Osteocyte (in vitro differentiated cells): ENCODE measurements at places on chromosomes 4 and X. TPM values are rescaled to one million over a fixed set of nuclear protein-coding genes. Genes with fewer than 3 reads are reported as not detected.
A peak's percentile ranks its signal among the peaks of the same experiment; 100 is the strongest.

GRCh38 chr4:52574036-52574435, 85.1 kb downstream of the USP46 start:
- no peak overlapping the region for H3K27ac ChIP-seq
- no peak for DNase-seq
- no peaks in the 10 kb centered on the region for H3K27me3 ChIP-seq
- no peak overlapping the region for H3K4me3 ChIP-seq

- H3K27me3 ChIP-seq, result peaks cover 6% of the 10 kb centered on the region
- H3K36me3 ChIP-seq, result peaks cover 6% of the 10 kb centered on the region
- peaks cover 12% of the 10 kb centered on the region for H3K4me1 ChIP-seq
- no peak overlapping the region for H3K4me3 ChIP-seq
- H3K27ac ChIP-seq, result no peak overlapping the region
- DNase-seq, result no peak
These were observed 238.1 kb downstream of the INPP4B start for GRCh38 chr4:142607976-142608375.

- DNase-seq, result peak; percentile 49
- H3K27ac ChIP-seq, result no peak overlapping the region
- H3K27me3 ChIP-seq, result no peaks in the 10 kb centered on the region
- H3K4me1 ChIP-seq, result no peaks in the 10 kb centered on the region
- peaks cover 22% of the 10 kb centered on the region for H3K36me3 ChIP-seq
These were observed 245.0 kb downstream of the EVC2 start for GRCh38 chr4:5463361-5463760.

Gene MGARP
- total RNA-seq, result 5.1 and 5.2 TPM in 2 replicates

DNA sequence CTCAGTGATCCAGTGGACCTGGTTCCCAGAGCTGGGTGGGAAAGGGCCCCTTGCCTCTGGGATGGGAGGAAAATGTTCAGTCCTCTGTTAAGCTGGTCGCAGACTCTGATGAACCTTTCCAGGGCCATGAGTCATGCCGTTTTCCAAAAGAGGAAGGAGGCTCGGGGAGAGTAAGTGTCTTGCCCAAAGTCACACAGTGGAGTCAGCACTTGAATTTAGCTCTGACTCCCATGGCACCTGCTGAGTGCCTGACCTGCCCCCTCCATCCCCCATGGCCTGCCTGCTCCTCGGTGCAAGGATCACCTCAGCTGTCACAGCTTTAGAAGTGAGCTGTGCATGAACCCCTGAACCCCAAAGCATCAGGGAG, 14.0 kb upstream of the KIAA0232 start:
- no peaks in the 10 kb centered on the region for H3K36me3 ChIP-seq
- peaks cover 38% of the 10 kb centered on the region for H3K4me1 ChIP-seq
- H3K27me3 ChIP-seq, result peaks cover 10% of the 10 kb centered on the region
- no peak overlapping the region for H3K4me3 ChIP-seq
- DNase-seq, result no peak
- peak overlapping the region; percentile 47 for H3K27ac ChIP-seq

DNA sequence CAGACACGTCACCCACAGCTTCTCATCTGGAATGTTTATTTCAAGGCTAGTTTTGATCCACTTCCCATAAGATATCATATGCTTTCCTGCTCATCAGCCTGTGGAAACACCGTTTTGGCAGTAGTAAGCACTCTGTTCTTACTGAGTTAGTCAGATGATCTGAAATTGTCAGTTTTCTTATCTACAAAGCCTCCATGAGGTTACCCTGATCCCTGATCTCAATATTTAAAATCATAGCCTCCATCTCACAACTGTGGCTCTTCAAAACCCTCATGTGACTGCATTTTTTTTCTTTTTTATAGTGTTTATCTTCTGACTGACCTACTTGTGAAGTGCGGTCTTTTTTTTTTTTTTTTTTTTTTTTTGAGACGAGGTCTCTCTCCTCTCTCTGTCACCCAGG, 22.7 kb downstream of the BST1 start:
- H3K4me3 ChIP-seq, result no peak overlapping the region
- H3K36me3 ChIP-seq, result no peaks in the 10 kb centered on the region
- no peak for DNase-seq
- H3K27me3 ChIP-seq, result no peaks in the 10 kb centered on the region

DNA sequence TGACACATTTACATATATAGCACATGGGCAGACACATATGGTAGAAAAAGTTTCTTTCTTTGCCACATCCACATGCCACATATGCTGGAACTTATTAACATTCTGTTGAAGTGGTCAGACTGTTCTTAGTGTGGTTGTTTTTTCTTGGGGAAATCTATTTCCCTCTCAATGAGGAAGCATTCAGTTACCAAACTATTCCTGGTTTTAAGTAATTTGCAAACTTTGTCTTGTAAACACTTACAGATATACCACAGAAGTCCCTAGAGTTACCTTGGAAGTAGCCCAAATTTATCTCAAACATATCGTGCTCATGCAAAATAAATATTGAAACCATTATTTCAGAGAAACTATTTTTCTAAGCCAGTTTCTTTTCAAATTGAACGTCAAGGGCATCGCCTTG, 625.5 kb upstream of the INTU start:
- no peak overlapping the region for H3K27ac ChIP-seq
- no peak for DNase-seq
- H3K36me3 ChIP-seq, result peaks cover 6% of the 10 kb centered on the region
- H3K4me1 ChIP-seq, result peaks cover 13% of the 10 kb centered on the region
- H3K4me3 ChIP-seq, result no peak overlapping the region
- H3K27me3 ChIP-seq, result no peaks in the 10 kb centered on the region

Gene HTATSF1
- total RNA-seq, result 36.6 and 37.8 TPM in 2 replicates

DNA sequence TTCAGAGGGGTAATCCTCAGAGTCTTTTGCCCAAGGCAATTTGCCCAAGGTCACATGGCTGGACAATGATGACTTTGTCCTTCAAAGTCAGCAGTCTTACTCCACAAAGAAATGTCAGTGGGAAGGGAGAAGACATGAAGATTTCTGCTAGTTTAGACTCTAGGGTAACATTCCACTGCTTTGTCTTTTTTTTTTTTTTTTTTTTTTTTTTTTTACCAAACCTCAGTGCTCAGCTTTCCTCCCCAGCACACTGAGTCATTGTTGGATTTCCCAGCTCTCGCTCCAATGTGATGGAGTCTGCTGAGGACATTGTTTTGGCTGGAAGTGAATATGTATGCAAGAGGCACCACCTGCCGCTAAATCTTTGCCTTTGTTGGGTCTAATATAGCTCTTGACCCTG, 7.2 kb upstream of the C1QTNF7 start:
- H3K36me3 ChIP-seq, result no peaks in the 10 kb centered on the region
- peak overlapping the region; percentile 69 for H3K27ac ChIP-seq
- no peaks in the 10 kb centered on the region for H3K27me3 ChIP-seq
- peaks cover 30% of the 10 kb centered on the region for H3K4me1 ChIP-seq
- no peak for DNase-seq

GRCh38 chr4:43763029-43763610, 685.5 kb downstream of the KCTD8 start:
- no peak overlapping the region for H3K27ac ChIP-seq
- H3K36me3 ChIP-seq, result no peaks in the 10 kb centered on the region
- no peak overlapping the region for H3K4me3 ChIP-seq
- H3K4me1 ChIP-seq, result no peaks in the 10 kb centered on the region

Gene PUDP
- total RNA-seq, result 18.4 and 21.9 TPM in 2 replicates

- peaks cover 15% of the 10 kb centered on the region for H3K4me1 ChIP-seq
- DNase-seq, result no peak
- no peaks in the 10 kb centered on the region for H3K36me3 ChIP-seq
- H3K4me3 ChIP-seq, result peak overlapping the region; percentile 87
- peak overlapping the region; percentile 72 for H3K27ac ChIP-seq
These were observed 55.7 kb downstream of the LINC00632 start for GRCh38 chrX:140765043-140765784.

Gene DRD5
- not detected in 2 replicates for total RNA-seq

Gene PAGE5
- total RNA-seq, result not detected in 2 replicates

Gene IL21
- not detected in 2 replicates for total RNA-seq

- H3K4me3 ChIP-seq, result no peak overlapping the region
- DNase-seq, result no peak
- no peaks in the 10 kb centered on the region for H3K27me3 ChIP-seq
These were observed 102.6 kb downstream of the FSTL5 start for GRCh38 chr4:162061214-162061613.

GRCh38 chr4:61468024-61468720, 268.0 kb downstream of the ADGRL3 start:
- no peaks in the 10 kb centered on the region for H3K27me3 ChIP-seq
- H3K36me3 ChIP-seq, result no peaks in the 10 kb centered on the region
- no peak overlapping the region for H3K27ac ChIP-seq
- no peak for DNase-seq
- H3K4me1 ChIP-seq, result no peaks in the 10 kb centered on the region
- H3K4me3 ChIP-seq, result no peak overlapping the region

Gene NUDT10
- 0.39 and 0.59 TPM in 2 replicates for total RNA-seq

DNA sequence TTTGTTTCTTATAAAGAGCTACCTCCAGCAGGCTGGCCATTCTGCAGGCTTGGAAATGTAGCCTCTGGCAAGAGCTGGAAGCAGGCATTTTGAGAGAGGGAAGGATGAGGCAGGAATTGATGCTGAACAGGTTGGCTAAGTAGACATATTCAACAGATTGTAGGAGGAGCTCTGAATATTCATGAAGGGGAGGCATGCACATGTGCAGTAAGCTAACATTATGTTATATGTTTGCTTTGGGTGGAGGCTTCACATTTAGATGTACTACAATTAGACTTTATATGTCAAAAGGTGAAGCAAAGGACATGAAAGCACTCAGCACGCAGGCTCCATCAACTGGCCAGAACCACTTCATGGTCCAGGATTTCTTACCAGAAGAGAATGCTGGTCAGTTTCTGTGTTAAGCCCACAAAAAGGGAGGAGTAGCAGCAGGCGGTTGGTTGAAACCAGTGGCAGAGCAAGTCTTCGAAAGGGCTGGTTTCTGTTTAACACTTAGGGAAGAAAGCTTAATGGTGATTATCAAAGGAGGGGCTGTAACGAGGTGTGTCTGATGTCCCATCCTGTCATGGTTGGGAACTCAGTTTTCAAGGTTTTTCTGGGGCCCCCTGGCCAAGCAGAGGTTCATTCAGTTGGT, 54.8 kb downstream of the FGFBP1 start:
- no peaks in the 10 kb centered on the region for H3K36me3 ChIP-seq
- no peak overlapping the region for H3K27ac ChIP-seq
- no peak overlapping the region for H3K4me3 ChIP-seq
- DNase-seq, result no peak
- peaks cover 4% of the 10 kb centered on the region for H3K27me3 ChIP-seq
- H3K4me1 ChIP-seq, result peaks cover 13% of the 10 kb centered on the region

Gene DCAF8L2
- not detected in 2 replicates for total RNA-seq

GRCh38 chrX:150150076-150150779, 211.9 kb upstream of the EOLA2 start:
- peak; percentile 42 for DNase-seq
- no peak overlapping the region for H3K4me3 ChIP-seq
- H3K27me3 ChIP-seq, result no peaks in the 10 kb centered on the region
- H3K4me1 ChIP-seq, result peaks cover 5% of the 10 kb centered on the region
- H3K27ac ChIP-seq, result no peak overlapping the region

- DNase-seq, result no peak
- no peak overlapping the region for H3K27ac ChIP-seq
- H3K4me3 ChIP-seq, result no peak overlapping the region
These were observed 711.8 kb upstream of the FAM241A start for GRCh38 chr4:111433441-111433840.

- no peaks in the 10 kb centered on the region for H3K27me3 ChIP-seq
- no peak for DNase-seq
- H3K4me3 ChIP-seq, result no peak overlapping the region
- no peaks in the 10 kb centered on the region for H3K36me3 ChIP-seq
These were observed 64.0 kb downstream of the IGSF1 start for GRCh38 chrX:131225078-131225477.

DNA sequence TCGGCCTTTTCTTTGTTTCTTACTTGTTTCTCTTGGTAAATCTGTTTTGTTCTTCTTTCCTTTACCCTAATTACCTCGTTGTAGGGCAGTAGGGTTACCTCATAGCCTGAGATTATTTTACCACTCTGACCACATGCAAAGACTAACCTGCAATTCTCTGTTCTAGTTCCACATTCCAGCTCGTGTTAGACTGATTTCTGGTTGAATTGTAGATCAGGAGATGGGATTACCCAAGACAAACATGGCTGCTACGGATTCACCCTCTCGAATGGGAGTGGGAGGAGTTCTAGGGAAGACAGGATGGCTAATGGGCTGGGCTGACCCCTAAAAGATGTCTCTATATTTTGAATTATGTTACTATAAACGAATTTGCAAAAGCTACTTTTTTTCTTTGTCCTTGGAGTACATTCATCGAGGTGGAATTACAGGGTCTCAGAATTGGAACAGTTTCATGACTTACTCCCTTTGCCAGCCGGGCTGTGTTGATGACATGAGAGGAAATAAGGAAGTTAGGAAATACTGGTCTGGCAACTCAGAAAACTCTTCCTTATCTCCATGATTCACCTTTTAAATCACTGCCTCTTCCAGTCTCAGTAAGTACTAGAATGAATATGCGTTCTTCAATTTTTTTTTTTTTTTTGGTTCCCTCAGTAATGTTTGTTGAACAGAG, 36.7 kb upstream of the FBXW7 start:
- H3K27ac ChIP-seq, result no peak overlapping the region
- no peak for DNase-seq
- no peak overlapping the region for H3K4me3 ChIP-seq
- peaks cover 37% of the 10 kb centered on the region for H3K27me3 ChIP-seq
- H3K4me1 ChIP-seq, result no peaks in the 10 kb centered on the region

Gene MAP7D2
- total RNA-seq, result 0.10 and 0.11 TPM in 2 replicates

DNA sequence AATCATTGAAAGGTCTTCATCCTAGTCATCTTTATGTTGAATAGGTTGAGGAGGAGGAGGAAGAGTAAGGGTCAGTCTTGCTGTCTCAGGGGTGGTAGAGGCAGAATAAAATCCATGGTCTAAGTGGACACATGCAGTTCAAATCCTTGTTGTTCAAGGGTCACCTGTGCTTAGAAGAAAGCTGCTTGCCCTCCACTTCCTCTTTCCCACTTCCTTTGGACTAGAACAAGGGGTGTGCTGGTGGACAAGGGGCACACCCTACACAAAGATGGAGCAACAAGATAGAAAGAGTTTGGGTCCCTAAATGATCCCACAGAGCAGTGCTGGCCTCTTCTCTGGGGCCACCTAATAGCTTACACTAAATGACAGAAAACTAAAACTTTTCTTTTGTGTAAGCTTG, 47.9 kb downstream of the HSD17B13 start:
- H3K27me3 ChIP-seq, result peaks cover 42% of the 10 kb centered on the region
- H3K4me1 ChIP-seq, result no peaks in the 10 kb centered on the region
- H3K27ac ChIP-seq, result no peak overlapping the region
- no peak overlapping the region for H3K4me3 ChIP-seq
- DNase-seq, result no peak

DNA sequence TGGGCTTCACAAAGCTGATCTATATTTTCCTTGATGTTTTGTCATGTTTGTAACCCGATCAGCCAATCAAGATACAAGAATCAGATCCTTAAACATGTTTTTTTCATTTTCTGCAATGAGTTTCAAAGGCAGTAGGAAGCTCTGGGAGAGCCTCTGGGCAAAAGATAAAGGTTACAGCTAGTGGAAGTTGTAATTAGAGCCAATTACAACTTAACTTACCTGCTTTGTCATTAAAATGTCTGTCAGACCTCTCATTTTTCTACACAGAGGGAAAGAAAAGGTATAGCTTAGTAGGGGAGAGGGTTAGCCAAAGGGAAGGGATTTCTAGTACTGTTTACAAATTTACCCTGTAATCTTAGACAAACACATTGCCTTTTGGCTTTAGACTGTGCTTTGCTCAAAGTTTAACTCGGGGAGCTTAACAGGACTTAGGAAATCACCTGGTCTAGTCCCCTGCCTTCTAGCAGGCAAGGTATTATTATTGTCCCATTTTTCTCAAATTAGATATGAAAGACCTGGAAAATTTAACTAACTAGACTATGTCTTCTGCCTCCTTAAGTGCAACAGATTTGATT, 55.8 kb downstream of the FGF16 start:
- peaks cover 4% of the 10 kb centered on the region for H3K36me3 ChIP-seq
- peaks cover 16% of the 10 kb centered on the region for H3K4me1 ChIP-seq
- no peaks in the 10 kb centered on the region for H3K27me3 ChIP-seq
- H3K4me3 ChIP-seq, result no peak overlapping the region
- no peak for DNase-seq
